ENCODE measurements at places on chromosomes 5 and 9.

GRCh38 chr5:93279296-93279963, 301.6 kb downstream of the NR2F1-AS1 start:
- DNase-seq, result no peak

DNA sequence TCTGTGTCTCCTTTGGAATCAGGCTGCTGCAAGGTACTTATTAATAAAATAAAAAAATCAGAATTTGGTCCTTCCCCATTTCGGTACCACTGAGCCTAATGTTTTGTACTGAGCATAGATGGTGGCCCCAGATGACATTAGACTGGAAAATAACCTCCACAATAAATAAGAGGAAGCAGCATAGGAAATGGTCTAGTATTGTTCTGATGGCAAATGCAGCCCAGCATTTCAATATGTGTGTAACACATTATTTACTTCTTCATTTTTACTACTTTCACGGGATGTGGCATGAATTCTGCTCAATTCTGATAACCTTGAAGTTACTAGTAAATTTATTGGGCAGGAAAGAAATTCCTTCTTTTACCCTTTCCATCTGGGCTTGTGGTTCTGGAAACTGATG, 295.6 kb downstream of the ADGRV1 start:
- DNase-seq, result no peak

DNA sequence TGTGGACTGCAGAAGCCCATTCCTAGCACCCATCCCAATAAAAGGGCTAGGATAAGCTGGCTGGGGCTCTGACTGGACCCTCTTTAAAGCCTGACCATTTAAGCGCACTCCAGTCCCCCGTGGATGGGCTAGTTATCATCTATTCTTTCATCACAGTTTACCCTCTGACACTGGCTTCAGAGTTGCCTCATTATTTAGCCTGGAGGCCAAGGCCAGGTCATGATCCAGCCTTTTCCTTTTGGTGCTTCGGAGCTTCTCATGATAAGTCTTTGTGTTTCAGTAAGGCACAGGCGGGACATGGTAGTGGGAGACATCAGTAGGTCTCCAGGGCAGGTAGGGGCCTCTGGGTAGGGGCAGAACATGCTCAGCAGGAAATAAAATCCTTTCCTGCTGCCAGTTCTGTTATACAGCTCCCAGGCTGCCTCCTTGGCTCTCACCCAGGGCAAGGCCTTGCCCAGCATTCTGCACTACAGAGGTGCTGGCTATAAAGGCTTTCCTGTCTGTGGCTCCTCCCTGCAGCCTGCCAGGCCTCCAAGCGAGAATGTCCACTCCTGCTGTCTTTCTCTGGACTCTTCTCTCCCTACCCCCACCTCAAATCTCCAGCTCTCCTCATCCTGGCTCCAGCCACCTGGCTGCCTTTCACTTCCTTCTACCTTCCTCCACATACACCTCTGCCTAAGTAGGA, 128.8 kb downstream of the FSTL4 start:
- no peak for DNase-seq

DNA sequence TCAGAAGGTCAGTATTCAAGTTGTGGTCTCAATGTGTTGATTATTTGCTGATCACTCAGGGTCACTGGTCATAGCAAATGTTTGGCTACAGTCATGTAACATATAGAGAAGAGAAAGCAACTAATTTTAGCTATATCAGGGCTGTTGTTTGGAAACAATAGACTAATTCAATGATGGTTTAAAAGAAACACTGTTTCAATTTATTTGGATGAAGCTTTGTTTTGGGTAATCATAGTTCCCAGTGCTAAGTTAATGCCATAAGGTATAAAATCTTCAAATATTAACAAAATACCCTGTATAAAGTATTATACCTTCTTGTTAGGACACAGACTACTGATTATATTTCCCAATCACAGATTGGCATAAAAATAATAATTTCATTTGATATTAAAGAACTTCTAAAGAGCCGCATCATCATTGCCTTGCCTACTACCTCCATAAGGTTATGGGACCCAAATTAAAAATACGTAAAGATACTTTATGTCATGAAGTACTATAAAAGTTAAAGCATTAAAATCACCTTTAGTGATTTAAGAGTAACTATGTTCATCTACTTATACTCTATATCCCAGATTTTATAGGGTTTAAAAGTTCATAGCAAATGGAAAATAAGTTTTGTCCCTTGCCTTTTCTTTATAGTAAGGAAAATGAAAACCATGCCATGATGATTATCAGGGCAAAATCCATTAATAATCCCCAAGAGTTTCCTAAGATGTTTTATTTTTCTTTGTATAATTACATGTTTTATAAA, 6.0 kb downstream of the NR3C1 start:
- DNase-seq, result no peak

DNA sequence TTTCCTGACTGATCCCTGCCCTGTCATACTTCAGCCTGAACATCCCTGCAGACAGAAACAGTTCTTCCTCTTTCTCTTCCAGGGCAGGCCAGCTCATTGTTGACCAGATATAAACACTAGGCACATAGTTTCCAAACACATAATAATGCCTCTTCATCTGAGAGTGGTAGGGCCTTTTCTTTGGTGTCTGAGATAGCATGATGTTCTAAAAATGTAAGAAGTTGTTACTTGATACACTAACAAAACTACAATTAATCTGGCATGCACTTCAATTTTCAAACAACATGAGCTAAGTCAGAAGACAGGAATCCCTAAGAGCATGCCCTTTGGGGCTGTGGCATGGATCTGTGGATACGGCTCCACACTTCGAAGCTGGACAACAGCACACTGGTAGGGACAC, 246.6 kb downstream of the SPOCK1 start:
- no peak for DNase-seq

DNA sequence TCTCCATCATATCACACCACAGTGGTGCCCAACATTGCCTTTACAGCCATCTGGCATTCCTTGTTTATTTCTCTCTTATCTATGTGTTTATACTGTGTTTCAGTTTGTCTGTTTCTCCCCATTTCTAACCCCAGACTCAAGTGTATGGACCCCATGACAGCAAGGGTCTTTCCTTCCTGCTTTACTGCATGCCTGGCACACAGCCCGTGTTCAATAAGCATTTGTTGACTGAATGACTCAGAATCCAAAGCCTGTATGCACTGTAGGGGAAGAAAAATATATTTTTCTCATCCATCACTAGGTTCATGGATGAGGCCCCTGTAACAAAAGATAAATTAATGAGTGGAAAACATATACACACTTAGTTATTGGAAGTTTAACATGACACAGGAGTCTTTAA, 190.8 kb upstream of the SEMA6A start:
- no peak for DNase-seq

DNA sequence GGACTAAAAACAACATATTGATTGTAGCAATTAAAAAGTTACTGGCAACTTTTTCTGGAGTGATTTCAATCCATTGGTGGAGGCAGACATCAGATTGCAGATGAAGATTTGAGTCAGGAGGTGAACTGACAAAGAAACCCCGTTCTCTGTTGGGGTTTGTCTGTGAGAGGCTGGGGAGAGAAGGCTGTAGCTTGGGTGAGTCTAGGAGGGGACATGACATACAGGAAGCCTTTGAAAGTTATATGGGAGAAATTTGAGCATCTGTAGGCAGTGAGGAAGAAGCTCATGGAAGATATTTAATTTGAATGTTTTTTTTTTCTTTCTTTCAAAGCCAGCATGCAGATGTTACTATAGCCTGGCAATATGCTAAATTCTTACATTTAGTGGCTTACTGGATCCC, 26.0 kb downstream of the KDM4C start:
- no peak for DNase-seq

- DNase-seq, result no peak
Measured at GRCh38 chr5:142053426-142054151, 40.8 kb upstream of the GNPDA1 start.

GRCh38 chr9:31807574-31808256, 576.7 kb upstream of the ACO1 start:
- DNase-seq, result no peak

DNA sequence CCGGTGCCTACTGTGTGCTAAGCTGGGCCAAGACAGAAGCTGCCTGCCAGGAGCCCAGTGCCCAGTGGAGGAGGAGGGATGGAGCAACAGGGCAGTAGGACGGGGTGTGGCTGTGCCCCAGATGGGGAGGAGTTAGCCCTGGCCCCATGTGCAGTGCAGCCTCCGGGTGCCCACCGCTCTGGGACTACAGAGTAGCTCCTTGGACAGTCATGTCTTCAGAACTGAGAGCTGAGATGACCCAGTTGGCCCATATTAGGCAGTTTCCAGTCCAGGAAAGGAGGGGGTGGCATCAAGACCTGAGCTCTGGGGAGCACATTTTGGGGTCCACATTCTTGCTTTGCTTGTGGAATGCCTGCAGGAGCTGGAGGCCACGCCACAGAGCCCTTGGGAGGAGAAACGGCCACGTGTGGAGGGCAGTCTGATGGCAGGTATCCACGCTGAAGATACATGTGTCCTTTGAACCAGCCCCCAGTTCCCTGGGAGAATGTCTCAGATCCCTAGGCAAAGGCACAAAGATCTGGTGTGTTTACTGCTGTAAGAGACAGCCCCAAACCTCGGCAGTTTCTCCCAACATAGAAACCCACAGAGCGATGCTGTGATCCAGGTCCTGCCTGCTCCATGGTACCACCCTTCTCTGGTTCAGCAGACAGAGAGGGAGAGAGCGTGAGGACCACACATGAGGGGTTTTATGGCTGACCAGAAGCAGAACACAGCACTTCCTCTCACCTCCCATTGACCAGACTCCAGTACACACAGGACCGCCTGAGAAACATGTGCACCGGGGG, 46.8 kb upstream of the FCN1 start:
- no peak for DNase-seq

DNA sequence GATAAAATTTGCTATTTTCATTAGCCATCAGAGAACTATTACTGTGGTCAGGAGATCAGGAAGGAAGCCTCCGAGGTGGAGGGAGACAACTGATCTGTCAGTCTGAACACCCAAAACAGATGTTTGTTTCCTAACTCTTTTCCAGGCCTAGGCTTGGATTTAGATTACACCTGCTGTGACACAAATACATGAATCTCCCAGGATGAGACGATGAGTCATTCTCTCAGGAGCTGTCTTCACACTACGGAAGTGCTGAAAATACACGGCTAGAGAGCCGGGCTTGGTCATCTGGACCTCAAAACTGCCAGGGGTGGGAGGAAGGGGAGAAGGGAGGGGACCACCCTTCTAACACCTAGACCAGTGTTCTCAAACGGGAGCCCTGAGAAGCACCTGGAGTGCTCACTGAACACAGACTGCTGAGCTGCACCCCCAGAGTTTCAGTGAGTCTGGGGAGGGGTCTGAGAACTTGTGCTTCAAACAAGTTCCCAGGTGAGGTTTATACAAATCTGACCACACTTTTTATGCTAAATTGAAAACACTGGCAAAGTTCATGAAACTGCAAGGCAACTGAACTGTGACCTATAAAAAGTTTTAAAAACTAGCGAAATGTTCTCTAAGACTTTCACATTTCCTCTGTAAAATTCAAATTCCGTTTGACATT, 80.3 kb upstream of the EQTN start:
- no peak for DNase-seq

DNA sequence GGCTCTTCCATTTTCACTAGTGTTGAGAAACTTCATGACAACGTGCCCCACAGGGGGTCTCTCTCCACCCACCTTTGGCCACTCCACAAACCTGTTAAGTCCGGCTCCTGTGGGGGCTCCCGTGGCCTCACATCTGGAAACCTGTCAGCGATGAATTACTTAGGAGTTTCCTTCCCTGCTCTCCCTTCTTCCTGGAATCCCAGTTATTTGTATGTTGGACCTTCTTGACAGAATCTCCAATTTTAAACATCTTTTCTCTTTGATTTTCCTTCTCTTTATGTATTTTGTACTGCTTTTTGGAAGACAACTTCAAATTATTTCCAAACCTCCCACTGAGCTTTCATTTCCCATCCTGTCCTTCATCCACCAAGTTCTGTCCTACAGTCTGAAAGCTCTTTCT, 55.1 kb upstream of the NRARP start:
- no peak for DNase-seq

DNA sequence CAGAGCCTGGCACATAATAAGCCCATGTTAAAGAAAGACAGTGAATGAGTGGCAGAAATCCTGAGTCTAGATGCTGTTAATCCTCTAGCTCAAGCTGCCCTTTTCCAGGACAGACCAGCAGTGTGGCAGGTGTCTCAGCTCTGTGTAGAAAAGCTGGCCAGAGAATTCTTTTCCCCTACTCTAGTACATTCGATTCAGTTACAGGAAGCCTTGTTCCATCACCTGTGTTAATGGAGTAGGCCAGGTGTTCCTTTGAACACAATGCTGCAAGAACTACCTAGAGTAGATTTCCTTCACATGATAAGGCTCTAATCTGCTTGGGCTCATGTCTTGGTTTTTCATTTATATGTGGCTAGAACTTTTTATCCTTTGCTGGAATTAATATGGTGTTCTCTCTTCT, 52.5 kb downstream of the NUP214 start:
- no peak for DNase-seq

- DNase-seq, result no peak
Measured at GRCh38 chr9:83432104-83432627, 106.0 kb downstream of the FRMD3 start.

DNA sequence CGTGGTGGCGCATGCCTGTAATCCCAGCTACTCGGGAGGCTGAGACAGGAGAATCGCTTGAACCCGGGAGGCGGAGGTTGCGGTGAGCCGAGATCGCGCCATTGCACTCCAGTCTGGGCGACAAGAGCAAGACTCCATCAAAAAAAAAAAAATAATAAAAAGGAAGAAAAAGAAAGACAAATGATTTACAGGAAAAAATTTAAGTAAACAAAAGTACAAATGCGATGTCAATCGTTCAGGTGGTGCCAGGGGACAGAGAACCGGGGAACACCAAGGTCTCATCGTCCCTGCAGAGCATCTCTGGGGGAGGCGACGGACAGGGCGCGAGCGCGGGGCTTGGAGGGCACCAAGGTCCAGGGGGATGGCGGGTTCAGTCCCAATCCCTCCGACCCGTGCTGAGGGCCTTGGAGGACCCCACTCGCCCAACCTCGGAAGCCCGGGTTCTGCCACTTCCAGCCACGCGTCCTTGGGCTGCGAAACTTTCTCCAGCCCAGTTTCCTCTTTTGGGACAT, 607 bp upstream of the HNRNPAB start:
- DNase-seq, result no peak

GRCh38 chr5:83025690-83026478, 51.3 kb downstream of the TMEM167A start:
- no peak for DNase-seq

DNA sequence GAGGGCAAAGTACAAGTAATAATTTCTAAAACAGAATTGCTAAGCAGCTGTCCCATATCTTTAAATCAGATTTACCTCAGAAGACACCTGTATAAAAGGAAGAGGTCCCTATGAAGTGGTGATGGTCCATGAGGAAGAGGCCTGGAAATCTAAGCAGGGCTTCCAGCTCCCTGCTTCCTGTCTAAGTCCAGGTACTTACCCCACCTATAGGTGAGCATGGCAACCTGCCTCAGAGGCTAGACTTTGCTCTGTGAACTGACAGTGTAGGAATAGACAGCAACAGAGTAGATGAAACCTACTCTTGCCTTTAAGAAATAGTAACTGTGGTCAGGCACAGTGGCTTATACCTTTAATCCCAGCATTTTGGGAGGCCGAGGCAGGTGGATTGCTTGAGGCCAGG, 55.8 kb upstream of the ARRDC3 start:
- no peak for DNase-seq
